ENCODE measurements at places on chromosomes 7 and 10.
A peak's percentile ranks its signal among the peaks of the same experiment; 100 is the strongest.

DNA sequence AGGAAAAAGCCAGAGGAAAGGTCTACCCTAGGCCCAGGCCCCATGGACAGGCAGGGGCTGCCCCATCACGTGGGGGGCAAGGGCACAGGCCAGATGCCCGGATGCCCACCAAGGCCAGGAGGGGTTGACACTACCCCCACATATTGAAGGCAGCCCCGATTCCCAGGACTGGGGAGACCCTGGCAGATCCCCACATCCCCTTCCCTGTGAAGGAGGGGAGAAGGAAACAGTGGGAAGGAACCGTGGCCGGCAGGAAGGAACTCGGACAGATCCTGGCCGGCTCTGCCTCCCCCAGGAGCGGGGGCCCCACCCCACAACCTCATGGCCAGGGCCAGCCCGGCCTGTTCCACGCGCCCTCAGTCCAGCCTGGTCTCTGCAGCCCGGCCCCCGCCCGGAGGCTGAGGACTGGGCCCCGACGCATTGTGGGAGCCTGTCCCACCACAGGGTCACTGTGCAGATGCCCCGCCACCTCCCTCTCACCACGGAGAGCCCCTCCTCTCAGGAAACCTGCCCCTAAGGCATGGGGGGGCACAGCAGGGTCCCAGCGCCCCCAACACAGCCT is 41.3 kb downstream of the PAPOLB start:
- DNase-seq: no peak

- no peak for DNase-seq
Measured at GRCh38 chr10:117160567-117160966, 22.5 kb upstream of the VAX1 start.

GRCh38 chr7:50369143-50370026 is 64.9 kb downstream of the IKZF1 start:
- peak; percentile 90 for DNase-seq

- DNase-seq: no peak
Measured at GRCh38 chr10:58016614-58017013, 251.1 kb downstream of the IPMK start.

GRCh38 chr10:26881600-26882331 is 21.0 kb upstream of the ABI1 start:
- peak; percentile 43 for DNase-seq

DNA sequence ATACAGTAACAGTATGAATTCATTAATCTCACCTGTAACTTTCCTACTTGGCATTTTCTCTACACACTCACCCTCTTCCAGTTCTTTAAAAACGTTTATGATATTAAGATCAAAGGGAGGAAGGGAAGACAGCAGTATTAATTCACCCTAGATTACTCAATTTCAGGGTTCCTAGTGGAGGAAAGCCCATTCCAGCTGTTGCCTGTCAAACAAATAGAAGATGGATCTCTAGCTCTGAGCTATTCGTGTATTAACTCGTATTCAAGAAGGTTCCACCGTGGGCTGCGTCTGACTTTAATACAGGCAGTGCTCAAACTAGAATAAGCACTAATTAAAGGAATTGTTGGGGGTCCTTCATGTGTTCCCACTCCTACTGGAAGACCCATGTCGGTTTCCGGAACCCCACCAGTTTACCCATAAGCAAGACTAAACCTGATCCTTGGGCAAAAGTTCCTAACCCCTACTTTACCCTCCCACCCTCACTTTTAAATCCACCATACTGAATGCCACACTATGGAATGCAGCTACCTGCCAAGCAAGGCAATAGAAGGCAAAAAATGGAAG is 2.1 kb downstream of the NANOS1 start:
- DNase-seq: peak; percentile 38

DNA sequence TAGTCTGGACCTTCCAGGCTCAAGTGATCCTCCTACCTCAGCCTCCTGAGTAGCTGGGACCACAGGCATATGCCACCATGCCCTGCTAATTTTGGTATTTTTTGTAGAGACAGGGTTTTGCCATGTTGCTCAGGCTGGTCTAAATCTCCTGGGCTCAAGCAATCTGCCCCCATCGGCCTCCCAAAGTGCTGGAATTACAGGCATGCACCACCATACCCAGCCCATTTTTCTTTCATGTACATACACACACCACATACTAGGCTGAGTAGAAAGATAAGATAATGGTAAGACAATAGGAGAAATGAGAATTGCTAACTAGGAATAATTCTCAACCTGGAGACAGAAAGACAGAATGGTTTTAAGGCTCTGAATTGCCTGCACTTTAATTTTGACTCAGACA is 83.8 kb downstream of the CPEB3 start:
- DNase-seq: no peak
